ENCODE measurements at places on chromosomes 1 and 21. TPM values are rescaled to one million over a fixed set of nuclear protein-coding genes. Genes with fewer than 3 reads are reported as not detected.
A peak's percentile ranks its signal among the peaks of the same experiment; 100 is the strongest.

- H3K27ac ChIP-seq = no peak overlapping the region
- H3K4me1 ChIP-seq = peaks cover 7% of the 10 kb centered on the region
- H3K36me3 ChIP-seq = no peaks in the 10 kb centered on the region
- no peak overlapping the region for H3K4me3 ChIP-seq
- peaks cover 6% of the 10 kb centered on the region for H3K27me3 ChIP-seq
- no peak for DNase-seq
Observed at GRCh38 chr1:111294390-111294789, 3.7 kb downstream of the CHIA start.

DNA sequence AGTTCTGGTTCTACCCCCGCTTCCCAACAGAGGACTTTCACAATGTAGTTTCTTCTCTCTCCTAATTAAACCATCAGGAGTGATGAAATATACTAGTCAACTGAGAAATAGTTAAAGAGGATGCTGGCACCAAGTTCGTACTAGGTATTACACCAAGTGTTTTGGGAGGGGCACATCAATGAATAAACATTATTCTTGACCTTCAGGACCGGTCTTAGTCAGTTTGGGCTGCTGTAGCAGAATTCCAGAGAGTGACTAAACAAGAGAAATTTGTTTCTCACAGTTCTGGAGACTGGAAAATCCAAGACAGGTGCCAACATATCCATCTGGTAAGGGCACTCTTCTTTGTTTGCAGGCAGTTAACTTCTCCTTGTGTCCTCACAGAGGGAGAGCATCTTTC lies 103.8 kb downstream of the SPATA17 start:
- no peak overlapping the region for H3K27ac ChIP-seq
- H3K4me1 ChIP-seq = no peaks in the 10 kb centered on the region
- H3K4me3 ChIP-seq = no peak overlapping the region
- H3K36me3 ChIP-seq = no peaks in the 10 kb centered on the region
- H3K27me3 ChIP-seq = no peaks in the 10 kb centered on the region

DNA sequence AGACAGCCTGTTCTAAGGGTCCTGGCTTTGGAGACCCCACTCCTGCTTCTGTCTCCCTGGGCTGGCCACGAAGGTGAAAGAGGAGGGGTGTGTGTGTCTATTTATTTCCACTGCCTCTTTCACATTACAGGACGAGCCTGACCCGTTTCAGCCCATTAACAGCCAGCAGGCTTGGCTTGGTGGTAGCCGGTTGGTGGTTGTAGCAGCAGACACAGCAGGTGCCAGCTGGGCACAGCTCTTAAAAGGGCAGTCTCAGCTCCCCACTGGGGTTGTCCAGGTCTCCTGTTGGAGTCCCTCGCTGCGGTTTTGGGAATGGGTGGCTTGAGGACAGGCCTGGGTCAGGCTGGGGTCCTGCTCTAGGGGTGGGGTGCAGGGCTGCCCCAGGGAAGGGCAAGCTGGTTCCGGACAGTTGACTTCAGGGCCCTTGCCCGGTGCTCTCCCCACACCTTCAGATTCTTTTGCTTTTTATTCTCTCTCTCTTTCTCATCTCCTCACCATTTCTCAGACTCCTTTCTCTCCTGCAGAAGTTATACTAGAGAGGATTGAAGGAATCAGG lies 84.6 kb downstream of the ACTL8 start:
- H3K36me3 ChIP-seq = no peaks in the 10 kb centered on the region
- no peaks in the 10 kb centered on the region for H3K4me1 ChIP-seq
- H3K4me3 ChIP-seq = no peak overlapping the region
- peaks cover 69% of the 10 kb centered on the region for H3K27me3 ChIP-seq

FAM72C gene
- total RNA-seq = not detected

MYCL gene
- 0.44 TPM for total RNA-seq

PLA2G2F gene
- not detected for total RNA-seq

HSD3B1 gene
- not detected for total RNA-seq

GRCh38 chr1:18007391-18008041 lies 100.1 kb upstream of the IGSF21 start:
- H3K36me3 ChIP-seq = no peaks in the 10 kb centered on the region
- no peak overlapping the region for H3K4me3 ChIP-seq
- peaks cover 98% of the 10 kb centered on the region for H3K27me3 ChIP-seq
- H3K4me1 ChIP-seq = no peaks in the 10 kb centered on the region
- no peak for DNase-seq

DNA sequence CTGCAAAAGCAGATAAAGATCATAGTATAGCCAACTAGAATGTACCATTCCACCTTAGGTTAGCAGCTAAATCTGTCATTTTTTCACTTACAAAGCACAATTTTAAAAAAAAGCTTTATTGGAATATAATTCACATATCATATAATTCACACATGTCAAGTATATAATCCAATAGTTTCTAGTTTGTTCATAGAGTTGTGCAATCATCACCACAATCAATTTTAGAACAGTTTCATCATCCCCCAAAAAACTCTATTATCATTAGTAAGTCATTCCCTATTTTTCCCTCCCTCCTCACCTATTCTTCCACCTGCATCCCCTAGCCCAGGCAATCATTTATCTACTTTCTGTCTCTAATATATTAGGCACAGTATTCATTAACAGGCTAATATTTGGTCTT lies 32.0 kb upstream of the INSL5 start:
- no peaks in the 10 kb centered on the region for H3K4me1 ChIP-seq
- no peaks in the 10 kb centered on the region for H3K27me3 ChIP-seq
- no peak for DNase-seq
- no peaks in the 10 kb centered on the region for H3K36me3 ChIP-seq
- H3K4me3 ChIP-seq = no peak overlapping the region

DNA sequence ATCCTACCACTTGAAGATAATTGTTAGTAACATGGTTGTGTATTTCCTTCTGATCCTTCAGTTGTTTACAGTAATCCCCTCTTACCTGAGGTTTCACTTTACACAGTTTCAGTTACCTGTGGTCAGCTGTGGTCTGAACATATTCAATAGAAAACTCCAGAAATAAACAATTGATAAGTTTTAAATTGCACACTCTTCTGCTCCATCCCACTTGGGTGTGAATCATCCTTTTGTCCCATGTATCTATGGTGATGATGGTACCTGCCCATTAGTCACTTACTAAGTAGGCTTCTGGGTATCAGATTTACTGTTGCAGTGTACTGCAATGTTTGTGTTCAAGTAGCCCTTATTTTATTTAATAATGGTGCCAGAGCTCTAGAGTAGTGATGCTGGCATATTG lies 62.5 kb downstream of the OSBPL9 start:
- no peaks in the 10 kb centered on the region for H3K36me3 ChIP-seq
- no peaks in the 10 kb centered on the region for H3K27me3 ChIP-seq
- no peak for DNase-seq
- peaks cover 7% of the 10 kb centered on the region for H3K4me1 ChIP-seq
- H3K4me3 ChIP-seq = no peak overlapping the region

- H3K4me1 ChIP-seq = no peaks in the 10 kb centered on the region
- no peaks in the 10 kb centered on the region for H3K27me3 ChIP-seq
- H3K4me3 ChIP-seq = no peak overlapping the region
- H3K27ac ChIP-seq = no peak overlapping the region
- H3K36me3 ChIP-seq = no peaks in the 10 kb centered on the region
Observed at GRCh38 chr1:64337926-64338325, 132.0 kb upstream of the CACHD1 start.

DNA sequence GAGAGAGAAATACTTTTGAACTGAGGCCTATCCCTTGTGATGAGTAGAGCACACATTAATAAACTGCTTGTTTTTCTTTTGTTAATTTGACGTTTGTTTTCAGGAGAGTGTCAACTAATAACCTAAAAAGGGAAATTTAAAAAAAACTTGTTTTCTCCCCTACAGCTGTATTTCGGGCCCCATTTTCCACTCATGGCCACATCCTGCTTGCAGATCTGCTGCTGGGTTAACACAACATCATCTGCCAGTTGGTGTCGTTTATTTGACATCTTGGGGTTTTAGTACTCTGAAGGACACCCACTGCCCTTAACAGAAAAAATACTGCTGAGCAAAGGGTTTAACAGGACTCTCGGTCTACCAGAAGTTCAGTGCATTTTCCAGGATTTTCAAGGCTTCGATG lies 848 bp upstream of the PYHIN1 start:
- no peaks in the 10 kb centered on the region for H3K27me3 ChIP-seq
- no peak for DNase-seq
- H3K4me1 ChIP-seq = no peaks in the 10 kb centered on the region
- no peak overlapping the region for H3K27ac ChIP-seq

DNA sequence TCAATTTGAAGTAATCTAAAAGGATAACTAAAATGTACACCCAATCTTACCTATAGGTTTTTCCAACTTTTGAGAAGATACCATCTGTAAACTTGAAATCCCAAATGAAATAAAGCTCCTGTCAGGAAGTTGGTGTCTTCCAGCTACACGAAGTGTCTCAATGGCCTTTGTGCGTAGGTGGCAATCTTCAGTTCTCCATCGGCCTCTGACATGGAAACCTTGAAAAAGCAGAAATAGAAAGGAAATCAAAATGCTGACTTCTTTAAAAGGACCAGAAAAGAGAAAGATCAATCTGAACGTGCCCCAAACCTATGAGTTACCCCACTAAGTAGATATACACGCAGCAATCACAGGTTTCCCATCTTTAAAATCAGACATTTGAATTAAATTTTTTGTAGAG lies 10.0 kb downstream of the MKNK1 start:
- H3K27me3 ChIP-seq = no peaks in the 10 kb centered on the region
- no peak for DNase-seq
- H3K27ac ChIP-seq = peak overlapping the region; percentile 62
- peaks cover 51% of the 10 kb centered on the region for H3K36me3 ChIP-seq

DNA sequence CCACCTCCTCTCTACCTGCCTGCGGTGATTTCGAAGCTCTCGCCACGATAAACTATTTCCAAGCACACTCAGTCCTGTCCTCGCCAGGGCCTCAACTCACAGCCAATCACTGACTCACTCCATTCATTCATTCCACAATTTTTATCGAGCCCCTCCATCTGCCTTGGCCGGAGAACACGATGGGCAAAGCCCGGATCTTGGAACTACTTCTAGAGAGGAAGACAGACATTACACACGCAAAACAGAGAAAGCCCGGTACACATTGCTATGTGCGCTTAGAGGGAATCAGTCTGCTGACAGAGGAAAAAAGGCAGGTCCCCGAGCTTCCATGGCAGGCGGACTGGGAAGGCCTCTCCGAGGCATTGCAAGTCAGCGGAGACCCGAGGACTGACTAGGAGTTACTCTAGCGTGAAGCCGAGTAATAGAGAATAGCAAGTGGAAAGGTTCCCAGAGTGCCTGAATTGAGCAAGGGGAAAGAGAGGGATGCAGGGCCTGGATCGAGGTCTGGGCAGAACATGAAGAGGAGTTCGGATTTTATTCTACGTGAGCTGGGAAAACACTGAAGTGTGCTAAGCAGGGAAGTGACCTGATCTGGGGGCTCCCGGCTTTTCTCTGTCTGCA lies 54.2 kb upstream of the DNAJC6 start:
- DNase-seq = no peak
- H3K4me1 ChIP-seq = peaks cover 30% of the 10 kb centered on the region
- H3K4me3 ChIP-seq = peak overlapping the region; percentile 72
- peak overlapping the region; percentile 62 for H3K27ac ChIP-seq
- no peaks in the 10 kb centered on the region for H3K27me3 ChIP-seq

DNA sequence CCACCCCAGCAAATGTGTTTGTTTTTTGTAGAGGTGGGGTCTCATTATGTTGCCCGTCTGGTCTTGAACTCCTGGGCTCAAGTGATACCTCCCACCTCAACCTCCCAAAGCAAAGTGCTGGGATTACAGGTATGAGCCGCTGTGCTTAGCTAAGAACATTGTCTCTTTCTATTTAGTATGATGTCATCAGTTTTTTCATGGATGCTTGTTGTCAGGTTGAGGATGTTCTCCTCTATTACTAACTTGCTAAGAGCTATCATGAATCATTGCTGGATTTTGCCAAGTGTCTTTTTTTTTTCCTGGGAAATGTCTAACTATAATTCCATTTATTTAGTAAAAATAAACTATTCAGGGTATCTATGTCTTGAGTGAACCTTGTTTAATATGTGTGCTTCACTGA lies 19.0 kb upstream of the MPC2 start:
- DNase-seq = no peak
- H3K4me3 ChIP-seq = no peak overlapping the region
- no peak overlapping the region for H3K27ac ChIP-seq

SH2D2A gene
- 0.88 TPM for total RNA-seq

- H3K4me3 ChIP-seq = no peak overlapping the region
- no peak overlapping the region for H3K27ac ChIP-seq
Observed at GRCh38 chr1:153122831-153123421, 9.6 kb upstream of the SPRR2F start.

GRCh38 chr21:36235058-36235582 lies 78.5 kb downstream of the DOP1B start:
- no peaks in the 10 kb centered on the region for H3K27me3 ChIP-seq
- no peak for DNase-seq
- H3K27ac ChIP-seq = peak overlapping the region; percentile 49
- H3K4me1 ChIP-seq = peaks cover 33% of the 10 kb centered on the region

CD1E gene
- not detected for total RNA-seq

C1orf115 gene
- total RNA-seq = 14.2 TPM

CFHR2 gene
- not detected for total RNA-seq

UTS2 gene
- not detected for total RNA-seq

DNA sequence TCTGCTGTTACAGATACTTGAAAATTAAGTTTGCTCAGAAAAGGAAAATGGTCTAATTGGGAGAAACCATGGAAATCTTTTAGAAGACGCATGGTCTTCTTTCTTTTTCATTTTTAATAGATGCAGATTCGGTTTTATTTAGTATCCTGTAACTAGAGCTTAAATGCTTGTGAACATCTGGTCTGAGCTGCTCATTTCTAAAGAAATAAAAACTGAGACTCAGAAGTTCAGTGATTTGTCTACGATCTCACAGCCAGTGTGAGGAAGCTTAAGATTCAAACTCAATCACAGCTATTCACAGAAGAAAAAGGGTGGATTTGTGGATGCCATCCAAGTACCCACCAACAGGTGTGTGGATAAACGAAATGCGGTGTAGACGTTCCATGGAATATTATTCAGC lies 80.0 kb upstream of the TIAM1 start:
- no peak overlapping the region for H3K27ac ChIP-seq
- H3K4me3 ChIP-seq = no peak overlapping the region
- H3K27me3 ChIP-seq = peaks cover 3% of the 10 kb centered on the region
- DNase-seq = no peak
- no peaks in the 10 kb centered on the region for H3K36me3 ChIP-seq
- H3K4me1 ChIP-seq = no peaks in the 10 kb centered on the region

LCE1D gene
- total RNA-seq = not detected

DNA sequence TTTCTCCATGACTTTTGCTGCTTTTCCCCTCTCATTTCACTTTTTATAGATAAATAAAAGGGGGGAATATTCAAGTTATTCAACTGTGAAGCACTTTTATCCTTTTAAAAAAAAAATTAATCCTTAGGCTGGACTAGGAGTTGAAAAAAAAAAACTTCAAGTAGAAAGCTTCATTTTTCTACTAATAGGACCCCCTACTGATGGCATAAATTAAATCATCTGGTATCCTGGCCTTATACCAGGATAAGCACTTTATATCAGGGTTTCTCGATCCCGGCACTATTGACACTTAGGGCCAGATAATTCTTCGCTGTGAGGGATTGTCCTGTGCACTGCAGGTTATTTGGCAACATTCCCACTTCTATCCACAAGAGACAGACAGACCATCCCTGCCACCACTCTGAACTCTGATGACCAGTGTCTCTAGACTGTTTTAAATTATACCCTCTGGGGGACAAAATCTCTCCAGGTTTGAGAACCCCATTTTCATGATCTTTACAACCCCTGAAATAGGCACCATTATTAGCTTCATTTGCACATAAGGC lies 17.6 kb downstream of the USP33 start:
- H3K4me1 ChIP-seq = peaks cover 10% of the 10 kb centered on the region
- H3K36me3 ChIP-seq = peaks cover 28% of the 10 kb centered on the region
- no peak overlapping the region for H3K27ac ChIP-seq
- no peak overlapping the region for H3K4me3 ChIP-seq
- no peak for DNase-seq
